ENCODE measurements at places on chromosomes 2 and 18.

GRCh38 chr18:6561420-6561861 is 146.7 kb upstream of the L3MBTL4 start:
- DNase-seq = peak; percentile 88

DNA sequence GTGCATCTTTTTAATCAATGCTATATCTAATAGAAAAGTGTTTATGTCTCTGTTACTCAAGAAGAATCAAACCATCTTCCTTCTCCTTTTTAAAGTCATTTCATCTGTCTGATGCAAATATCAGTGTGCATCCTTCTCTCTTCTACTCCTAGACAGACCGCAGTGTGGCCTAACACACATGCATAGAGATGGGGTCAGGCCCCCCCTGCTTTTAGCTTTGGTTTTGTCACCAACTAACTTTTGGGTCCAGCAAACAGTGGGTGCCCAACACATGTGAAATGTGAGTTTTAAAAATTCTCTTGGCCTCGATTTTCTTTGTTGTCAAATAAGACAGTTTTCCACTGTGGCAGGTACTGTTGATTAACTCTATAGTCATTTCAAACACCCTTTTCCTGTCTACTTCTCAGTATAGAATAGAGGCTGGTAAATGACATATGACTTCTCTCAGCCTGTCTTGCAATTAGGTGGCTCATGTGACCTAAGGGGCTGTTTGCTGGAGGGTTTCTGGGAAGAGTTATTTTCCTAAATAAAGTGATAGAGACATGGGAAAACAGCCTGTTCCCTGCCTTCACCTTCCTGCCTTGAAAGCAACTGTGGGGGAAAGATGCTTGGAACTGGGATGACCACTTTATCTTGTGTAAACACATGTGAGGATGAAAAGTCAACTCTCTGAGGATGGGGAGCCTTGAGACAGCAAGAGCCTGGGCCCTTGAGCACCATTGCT is 65.7 kb upstream of the DARS1 start:
- DNase-seq = no peak

DNA sequence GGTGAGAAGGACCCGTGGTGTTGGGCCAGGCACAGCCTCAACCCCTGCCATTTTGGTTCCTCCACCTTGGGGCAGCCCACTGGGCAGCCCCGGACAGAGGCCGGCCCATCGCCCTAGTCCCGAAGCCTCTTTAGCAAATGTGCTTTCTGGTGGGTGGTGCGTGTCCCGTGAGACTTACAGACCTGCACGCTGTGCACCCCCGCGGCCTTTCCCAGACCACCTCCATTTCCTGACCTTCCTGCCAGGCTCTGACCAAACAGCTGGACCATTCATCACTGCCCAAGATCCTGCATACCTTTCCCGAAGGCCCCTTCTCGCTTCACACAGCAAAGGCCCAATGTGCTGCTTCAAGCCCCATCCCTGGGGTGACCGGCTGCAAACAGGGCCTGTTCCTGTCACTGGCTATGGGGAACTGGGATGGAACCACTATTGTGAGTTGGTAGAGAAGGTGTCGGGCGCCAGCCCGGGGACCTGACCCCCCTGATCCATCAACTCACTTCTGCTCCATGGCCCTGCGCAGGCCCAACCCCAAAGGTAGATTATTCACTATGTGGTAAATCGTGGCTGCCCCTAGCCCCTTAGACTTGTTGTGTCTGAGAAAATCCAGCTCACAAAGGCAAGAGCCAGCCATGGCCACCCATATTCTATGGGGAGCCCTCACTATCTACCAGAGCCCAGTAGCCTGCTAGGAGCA is 341.0 kb downstream of the EIPR1 start:
- DNase-seq = no peak

DNA sequence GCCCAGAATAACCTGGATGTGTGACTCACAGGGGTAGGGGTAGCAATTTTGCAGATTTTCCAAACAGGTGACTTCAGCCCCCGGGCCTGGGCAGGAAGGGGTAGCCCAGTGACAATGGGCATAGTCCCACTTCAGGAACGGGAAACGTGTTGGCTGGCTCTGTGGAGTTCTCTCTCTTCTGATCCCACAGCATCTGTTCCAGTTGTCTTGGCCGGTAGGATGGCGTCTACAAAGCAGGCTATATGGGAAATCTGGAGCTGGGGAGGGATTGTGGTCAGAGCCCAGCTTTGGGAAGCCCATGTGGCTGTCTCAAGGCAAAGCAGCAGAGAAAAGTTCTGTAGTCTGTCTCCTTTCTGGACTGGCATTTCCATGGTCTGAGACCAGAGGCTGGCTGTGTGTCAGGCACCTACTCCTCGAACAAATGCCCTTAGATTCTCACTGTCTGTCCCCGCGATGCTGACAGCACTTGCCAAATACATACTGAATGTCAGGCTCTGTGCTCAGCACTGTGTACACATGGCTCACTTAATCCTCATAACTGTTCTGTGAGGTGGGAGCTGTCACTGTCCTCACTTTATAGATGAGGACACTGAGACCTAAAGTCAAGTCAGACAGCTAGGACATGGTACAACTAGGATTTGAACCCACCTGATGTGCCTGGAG is 17.9 kb upstream of the TMEM214 start:
- no peak for DNase-seq

DNA sequence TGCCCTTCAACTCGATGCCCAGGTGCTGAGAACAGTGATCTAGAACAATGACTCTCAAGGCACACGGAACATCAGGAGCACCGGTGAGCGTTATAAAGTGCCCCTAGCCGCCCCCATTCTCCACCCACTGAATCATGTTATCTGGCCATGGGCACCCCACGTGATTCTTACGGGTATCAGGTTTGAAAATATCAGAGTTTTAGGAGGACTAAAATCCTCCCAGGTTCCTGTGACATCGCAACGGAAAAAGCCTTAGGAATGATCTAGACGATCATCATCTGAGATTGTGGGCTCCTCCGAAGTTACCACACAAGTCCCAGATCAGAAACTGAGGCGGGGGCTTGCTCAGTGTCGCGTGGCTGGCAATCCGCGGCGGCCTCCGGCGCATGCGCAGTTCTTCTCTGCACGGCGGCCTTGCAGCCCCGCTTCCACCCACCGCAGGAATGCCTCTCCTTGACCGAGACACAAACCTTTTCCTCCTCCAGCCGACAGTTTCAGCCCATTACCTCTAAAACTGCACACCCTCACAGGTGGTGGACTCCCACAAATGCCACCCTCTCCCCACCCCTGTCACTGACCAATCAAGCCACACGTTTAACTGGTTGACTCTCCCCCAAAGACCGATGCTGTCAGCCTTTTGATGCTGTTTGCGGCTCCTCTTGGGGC is 5.8 kb upstream of the MRPL33 start:
- DNase-seq = no peak

- DNase-seq = no peak
These were observed 1120.8 kb upstream of the TMEFF2 start for GRCh38 chr2:193315428-193316091.

GRCh38 chr2:60385648-60386047 is 167.8 kb downstream of the BCL11A start:
- no peak for DNase-seq

GRCh38 chr2:34492561-34493455 is 893.7 kb upstream of the FAM98A start:
- no peak for DNase-seq

- no peak for DNase-seq
These were observed 17.7 kb upstream of the ACOXL start for GRCh38 chr2:110714452-110715224.

- DNase-seq = no peak
These were observed 95.4 kb downstream of the DOCK10 start for GRCh38 chr2:224946895-224947294.

- no peak for DNase-seq
These were observed 96.7 kb downstream of the TMEM163 start for GRCh38 chr2:134621939-134622705.

DNA sequence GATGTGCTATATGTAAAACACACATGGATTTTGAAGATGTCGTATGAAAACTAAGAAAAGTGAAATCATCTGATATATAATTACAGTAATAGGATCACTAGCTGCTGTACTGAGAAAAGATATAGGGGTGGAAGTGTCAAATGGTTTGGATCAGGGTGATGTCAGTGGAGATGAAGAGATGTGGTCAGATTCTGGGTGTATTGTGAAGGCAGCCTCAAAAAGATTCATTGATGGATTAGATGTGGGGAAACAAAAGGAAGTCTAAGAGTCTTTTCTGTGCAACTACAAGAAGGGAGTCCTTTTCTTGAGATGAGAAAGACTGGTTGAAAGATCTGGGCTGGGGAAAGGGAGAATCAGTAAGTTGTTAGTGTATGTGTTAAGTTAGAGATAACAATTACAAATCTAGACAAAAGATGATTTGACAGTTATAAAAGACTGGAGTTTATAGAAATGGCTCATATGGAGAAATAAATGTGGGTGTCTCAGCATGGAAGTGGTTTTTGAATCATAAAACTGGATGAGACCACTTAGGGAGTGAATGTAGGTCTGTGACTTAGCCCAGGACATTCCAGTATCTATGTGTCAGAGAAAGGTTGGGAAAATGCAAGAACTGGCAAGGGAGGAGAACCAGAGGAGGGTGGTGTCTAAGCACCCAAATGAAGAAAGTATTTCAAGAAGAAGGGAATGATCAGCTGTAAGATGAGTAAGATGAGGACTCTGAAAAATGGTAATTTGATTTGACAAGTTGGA is 347.4 kb downstream of the PARD3B start:
- no peak for DNase-seq

- DNase-seq = no peak
These were observed 68.9 kb upstream of the CAB39 start for GRCh38 chr2:230643576-230644291.

- no peak for DNase-seq
These were observed 1074.9 kb downstream of the TDRD15 start for GRCh38 chr2:22198381-22199283.

DNA sequence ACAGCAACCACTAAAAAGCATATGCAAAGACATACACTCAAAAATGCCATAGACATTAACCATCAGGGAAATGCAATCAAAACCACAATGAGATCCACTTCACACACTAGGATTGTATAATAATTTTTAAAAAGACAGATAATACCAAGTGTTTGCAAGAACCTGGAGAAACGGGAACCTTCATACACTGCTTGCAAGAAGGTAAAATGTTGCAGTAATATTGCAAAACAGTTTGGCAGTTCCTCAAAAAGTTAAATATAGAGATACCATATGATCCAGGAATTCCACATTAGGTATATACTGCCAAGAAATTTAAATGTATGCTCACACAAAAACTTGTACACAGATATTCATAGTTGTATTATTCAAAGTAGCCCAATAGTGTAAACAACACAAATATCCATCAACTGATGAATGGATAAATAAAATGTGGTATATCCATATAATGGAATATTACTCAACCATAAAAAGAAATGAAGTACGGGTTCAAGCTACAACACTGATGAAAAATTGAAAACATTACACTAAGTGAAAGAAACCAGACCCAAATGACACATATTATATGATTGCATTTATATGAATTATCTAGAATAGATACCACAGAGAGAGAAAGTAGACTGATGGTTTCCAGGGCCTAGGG is 14.7 kb upstream of the CHMP3 start:
- DNase-seq = no peak

DNA sequence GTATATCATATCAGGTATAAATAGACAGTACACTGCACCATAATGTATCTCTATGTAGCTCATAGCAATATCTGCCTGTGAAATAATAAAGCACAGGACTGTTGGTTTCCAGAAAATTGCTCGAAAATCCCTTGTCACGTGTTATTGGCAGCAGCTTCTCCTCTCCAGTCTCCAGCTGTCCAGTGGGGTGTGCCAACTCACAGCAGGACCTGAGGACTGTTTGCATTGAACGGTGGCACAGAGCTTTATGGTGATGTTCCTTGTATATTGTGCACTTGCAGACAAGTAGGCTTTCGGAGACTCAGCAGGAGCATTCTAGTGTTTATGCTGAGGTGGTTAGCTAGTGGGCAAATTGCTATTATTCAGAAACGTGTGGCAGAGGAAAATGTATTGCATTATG is 182.2 kb upstream of the ATP5MC3 start:
- no peak for DNase-seq

DNA sequence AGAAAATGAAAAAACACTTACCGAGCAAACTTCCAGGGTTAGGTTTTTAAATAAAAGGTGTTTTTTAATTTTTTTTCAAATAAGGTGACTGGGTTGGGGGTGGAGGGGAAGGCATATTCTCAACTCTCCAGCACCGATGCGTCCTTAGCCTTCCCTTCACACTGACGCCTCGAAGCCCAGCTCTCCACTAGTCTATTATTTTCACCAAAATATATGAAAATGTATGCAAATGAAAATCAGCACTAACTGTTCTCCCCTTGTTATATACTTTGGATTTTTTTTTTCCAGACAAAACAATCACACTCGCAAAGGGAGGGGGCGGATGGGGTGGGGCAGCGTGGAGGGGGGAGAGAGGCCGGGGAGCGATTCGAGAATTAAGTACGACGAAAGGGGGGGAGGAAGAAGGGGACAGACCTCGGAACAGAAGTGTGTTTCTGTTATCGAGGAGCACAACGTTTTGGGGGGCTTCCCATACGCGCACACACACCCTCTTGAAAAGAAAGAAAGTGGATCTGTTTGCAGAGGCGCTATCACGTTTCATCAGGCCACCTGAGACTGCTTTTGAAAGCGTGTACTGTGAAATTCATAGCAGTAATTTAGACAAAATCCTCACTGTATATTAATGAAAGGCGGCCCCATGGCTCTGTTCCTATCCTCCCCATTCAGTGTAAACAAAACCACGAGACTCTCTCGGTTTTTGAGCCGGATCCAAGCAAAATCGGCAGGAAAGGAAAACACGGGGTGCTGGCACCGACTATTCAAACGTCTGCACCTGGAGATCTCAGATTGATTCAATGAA is 2.4 kb upstream of the POU3F3 start:
- DNase-seq = no peak
